ENCODE measurements at places on chromosomes 5 and 9.

GRCh38 chr9:127344368-127345000, 52.5 kb upstream of the SLC2A8 start:
- DNase-seq: no peak

- no peak for DNase-seq
Measured at GRCh38 chr5:154157483-154158378, 32.8 kb upstream of the GALNT10 start.

DNA sequence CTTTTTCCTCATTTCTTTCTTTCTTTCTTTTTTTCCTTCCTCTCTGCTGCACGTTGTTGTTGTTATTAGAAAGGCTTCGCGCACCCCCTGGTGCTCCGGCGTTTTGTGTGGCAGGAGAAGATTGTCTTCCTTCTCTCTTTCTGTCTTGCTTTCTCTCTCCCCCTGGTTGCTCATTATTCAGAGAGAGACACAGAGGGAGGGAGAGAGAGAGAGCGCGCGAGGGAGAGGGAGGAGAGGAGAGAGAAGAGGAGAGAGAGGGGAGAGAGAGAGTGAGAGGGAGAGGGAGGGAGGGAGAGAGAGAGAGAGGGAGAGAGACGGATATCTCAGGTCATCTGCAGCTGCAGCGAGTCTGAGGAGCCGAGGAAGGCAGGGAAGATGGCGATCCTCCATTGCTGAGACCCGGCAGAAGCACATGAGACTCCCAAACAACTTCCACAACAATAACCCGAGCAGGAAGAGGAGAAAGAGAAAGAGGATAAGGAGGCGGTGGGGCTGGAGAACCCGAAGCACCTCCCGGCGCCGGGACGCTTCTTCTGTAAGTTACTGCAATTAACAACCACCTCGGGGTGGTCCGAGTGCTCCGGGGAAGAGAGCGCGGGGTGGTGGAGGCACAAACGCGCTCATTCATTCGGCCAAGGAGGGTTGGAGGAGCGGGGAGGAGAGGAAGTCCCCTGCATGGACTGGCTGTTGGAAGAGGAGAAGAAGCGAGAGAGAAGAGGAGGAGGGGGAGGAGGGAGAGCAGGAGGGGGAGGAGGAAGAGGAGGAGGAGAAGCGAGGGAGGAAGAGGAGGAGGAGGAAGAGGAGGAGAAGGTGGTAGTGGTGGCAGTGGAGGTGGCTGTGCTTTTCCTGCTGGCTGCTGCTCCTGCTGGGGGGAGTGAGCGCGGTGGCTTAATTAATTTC, at the start of gene ZNF462:
ZNF462 (plus strand) TSS at position 346 of the 900 bp plus-strand sequence. CDS start 60,218 bp downstream, outside the sequence.
- no peak for DNase-seq

DNA sequence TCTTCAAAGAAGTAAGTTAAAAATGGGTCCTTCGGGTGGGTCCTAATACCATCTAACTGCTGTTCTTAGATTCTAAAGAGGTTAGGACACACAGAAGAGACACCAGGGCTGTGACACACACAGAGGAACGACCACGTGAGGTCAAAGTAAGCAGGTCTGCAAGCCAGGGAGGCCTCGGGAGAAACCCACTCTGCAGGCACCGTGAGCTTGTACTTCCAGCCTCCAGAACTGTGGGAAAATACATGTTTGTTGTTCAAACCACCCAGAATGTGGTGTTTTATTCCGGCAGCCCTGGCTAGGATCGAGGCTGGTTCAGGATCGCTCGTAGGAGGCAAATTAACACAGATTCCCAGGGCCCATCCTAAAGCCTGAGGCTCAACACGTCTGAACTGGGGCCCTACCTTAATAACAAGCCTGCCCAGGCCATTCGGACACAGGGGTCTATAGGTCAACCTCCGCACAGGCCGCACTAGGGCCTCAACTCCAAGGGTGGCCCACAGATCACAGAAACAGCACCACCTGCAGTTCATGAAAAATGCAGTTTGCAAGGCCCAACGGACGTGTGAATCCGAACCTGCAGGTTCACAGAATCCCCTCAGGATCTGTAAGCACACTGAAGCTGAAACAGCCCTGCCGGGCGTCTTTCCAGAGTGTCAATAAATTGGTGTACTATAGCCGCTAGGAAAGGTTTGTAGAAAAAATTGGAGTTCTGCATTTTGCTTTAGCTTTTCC, 7.1 kb downstream of the MED10 start:
- no peak for DNase-seq

DNA sequence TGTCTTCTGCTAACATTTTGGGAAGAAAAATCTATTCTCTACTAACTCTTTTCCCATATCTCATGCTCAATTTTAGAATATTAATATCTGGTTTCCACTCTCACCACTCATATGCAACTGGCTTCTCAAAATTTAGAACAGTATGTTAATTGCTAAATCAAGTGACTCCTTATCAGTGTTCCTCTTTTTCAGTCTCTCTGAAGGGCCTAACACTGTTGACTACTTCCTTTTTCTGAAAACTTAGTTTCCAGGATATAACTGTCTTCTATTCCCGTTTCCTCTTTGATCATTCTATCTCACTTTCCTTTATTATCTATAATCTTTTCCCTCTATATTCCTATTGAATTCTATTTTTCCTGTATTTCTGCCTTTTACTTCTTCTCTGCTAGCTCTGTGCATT, 1717.2 kb upstream of the C9orf72 start:
- DNase-seq: no peak

- no peak for DNase-seq
Measured at GRCh38 chr5:180599590-180599914, 8.3 kb upstream of the SCGB3A1 start.

DNA sequence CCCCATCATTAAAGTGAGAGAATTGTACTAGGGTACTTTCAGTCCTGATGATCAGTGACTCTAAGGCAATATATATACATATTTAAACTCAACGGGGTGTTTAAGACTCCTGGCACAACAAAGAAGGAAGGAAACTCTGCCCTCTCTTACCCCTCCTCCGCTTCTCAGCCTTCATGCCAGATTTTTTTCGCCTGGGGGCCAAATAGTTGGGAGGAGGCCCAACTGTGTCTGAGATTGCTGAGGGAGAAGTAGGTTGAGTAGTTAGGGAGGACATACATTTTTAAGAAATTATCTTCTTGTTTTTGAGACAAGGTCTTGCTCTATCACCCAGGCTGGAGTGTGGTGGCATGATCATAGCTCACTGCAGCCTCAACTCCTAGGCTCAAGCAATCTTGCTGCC, 127.7 kb upstream of the SHB start:
- no peak for DNase-seq

- no peak for DNase-seq
Measured at GRCh38 chr9:19028835-19029451, 4.1 kb downstream of the SAXO1 start.

- no peak for DNase-seq
Measured at GRCh38 chr9:79023134-79023580, 548.6 kb upstream of the TLE4 start.

DNA sequence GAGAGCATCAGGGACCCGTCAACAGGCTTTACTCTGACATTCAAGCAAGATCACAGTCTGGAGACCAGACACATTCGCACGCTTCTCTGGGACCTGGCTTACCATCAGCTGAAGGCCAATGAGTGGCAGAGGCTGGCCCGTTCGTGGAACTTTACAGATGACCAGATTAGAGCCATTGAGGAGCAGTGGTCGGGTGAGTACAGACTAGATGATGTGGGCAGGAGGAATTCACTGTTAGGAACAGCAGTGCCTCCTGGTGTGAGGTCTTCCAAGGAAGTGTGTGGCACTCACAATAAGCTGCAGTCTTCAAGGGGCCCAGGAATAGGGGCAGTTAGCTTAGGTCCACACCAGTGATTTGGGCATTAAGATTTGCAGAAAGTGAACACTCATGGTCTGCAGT, 50.4 kb downstream of the POC5 start:
- no peak for DNase-seq

DNA sequence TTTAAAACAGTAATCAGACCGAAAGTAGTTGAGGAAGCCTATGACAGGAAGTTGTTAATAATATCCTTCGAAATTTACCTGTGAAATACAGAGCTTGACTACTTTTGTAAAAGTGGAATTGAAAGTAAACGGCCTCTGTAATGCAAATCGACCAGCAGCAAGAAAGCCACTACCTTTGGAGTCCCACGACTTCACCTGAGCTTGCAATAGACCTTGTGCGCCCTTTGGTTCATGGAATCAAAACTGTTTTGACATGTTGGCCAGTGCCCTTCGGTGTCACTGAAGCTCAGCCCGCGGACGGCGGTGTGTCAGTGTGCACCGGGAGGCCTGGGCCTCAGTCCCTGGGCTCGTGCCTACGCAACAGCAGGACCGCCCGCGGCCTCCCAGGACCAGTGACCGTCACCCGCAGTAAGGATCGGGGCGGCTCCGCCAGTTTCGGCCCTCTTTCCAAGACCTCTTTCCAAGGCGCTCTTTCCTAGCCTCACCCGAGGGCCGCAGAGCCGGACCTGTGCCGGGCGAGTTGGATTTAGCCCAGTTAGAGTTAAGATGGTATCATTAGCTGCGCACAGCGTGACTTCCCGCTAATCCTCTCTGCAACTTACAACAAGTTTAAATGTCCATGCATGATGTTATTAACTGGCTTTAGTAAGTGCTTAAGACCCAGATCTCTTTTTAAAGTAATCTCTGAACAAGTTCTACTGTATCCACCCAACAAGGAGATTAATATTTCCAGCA, 223.3 kb downstream of the MEF2C start:
- no peak for DNase-seq

GRCh38 chr5:136094189-136094912, 38.3 kb upstream of the SMAD5 start:
- DNase-seq: no peak

DNA sequence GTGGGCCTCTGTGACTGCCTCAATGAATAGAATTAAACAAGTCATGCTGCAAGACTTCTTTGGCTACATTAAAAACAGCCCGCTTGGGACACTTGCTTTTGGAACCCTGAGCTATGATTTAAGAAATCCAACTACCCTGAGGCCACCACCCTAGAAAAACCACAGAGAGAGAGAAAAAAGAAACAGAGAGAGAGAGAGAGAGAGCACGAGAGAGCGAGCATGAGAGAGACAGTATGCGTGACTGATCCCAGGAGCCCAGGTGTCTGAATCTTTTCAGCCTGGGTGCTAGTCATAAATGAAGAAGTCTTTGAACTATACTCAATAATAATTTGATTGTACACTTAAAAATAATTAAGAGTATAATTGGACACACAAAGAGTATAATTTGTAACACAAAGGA, 123.1 kb upstream of the FREM1 start:
- no peak for DNase-seq

DNA sequence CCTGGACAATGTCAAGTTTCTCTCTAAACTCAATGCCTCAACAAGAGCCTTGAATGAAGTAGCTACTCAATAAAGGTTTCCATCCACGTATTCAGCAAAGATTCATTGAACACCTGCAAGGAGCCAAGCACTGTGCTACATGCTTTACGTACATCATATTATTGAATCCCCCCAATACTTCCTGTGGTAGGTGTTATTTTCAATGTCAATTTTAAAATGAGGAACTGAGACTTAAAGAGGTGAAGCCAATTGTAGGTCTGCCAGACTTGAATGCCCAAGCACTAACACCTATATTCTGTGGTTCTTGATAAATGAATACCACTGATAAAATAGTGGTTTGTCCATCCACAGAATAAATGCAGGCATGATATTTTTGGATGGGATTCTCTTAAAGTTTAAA, 162.3 kb downstream of the DRD1 start:
- DNase-seq: no peak

- DNase-seq: no peak
Measured at GRCh38 chr5:160479926-160480325, 58.3 kb downstream of the PTTG1 start.

DNA sequence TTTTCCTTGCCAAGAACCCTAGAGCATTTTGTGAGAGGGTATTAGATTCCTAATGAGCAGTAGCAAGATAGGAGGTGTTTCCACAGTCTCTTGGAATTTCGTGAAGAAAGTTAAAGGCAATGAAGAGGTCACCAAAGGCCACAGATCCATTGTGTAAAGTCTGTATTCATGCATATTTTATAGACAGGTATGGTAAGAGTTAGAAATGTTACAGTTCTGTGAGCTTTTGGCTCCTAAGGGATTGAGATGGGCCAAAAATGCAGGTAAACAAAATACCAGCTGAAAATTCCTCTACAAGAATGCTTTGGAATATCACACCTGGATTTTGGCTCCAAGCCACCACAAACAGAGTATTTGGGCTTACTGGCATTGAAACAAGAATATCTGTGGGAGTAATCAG, 47.4 kb upstream of the FST start:
- DNase-seq: no peak

DNA sequence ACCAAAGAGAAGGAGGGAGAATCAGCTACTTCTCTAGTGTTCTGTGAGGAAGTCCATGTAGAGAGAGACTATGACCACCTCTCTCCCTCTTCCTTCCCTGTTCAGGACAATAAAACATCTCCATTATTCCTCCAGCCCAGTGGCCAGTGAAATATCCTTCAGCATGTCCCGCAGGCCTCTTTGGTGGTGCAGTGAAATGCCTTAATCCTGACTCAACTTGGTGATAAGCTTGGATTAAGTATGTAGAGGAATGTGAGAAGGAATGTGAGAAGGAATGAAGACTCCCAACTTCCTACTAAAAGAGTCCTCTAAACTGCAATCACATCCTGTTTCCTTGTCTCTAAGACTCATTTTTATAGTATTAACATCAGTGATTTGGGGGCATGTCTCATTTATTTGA, 167.3 kb downstream of the TRPM3 start:
- no peak for DNase-seq

GRCh38 chr5:170159101-170159698, 53.5 kb downstream of the FOXI1 start:
- DNase-seq: no peak

DNA sequence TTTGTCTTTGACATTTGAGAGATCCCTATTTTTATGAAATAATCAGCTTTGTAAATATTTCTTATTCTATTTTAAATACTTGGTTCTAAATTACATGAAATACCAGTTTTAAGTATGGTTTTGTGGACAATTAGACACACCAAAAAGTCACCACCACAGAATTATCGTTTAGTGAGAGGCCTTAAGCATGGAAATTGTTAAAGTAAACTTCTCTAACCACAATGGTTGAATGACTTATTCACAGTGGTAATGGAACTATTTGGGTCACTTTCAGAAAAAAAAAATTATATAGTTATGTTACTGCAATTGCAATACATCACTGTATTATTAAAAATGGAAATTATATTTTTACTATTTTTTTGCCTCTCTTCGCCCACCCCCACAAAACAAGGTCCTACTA, 1252.5 kb downstream of the EFNA5 start:
- DNase-seq: no peak

GRCh38 chr5:53095217-53095616, 14.3 kb downstream of the MOCS2 start:
- no peak for DNase-seq

- no peak for DNase-seq
Measured at GRCh38 chr9:700365-701282, 140.9 kb upstream of the DMRT1 start.
